ENCODE measurements at places on chromosomes 3 and 15.

DNA sequence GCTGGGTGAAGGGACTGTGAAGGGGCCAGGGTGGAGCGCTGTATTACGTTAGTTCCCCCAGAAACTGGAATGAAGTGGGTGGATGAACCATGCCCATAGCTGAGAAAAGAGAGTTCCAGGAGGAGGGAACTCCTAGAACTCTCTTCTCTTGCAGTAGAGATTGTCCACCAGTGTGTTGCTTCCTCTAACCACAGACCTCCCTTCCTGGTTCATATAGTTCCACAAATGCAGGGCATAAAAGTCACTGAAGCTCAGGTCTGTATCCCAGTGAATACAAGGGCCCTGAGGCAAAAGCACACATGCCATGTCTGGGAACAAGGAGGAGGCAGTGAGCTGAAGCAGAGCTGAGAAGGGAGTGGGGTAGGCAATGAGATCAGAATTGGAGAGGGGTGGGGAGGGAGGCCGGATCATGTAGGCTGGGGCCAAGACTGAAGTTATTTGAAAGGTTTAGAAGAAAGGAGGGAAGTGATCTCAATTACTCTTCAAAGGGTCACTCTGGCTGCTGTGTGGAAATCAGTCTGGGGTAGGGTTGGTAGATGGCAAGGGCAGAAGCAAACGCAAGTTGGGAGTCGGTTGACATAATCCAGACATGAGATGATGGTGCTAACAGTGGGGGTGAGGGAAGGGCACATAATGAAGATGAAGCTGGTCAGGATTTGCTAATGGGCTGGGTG lies 6.5 kb downstream of the A4GNT start:
- DNase-seq: no peak

- DNase-seq: no peak
Observed at GRCh38 chr3:141373232-141373631, 4.9 kb downstream of the ZBTB38 start.

GRCh38 chr3:197957790-197958133 lies 2.3 kb upstream of the LMLN start:
- no peak for DNase-seq

- no peak for DNase-seq
Observed at GRCh38 chr3:14914779-14915117, 32.6 kb upstream of the NR2C2 start.

DNA sequence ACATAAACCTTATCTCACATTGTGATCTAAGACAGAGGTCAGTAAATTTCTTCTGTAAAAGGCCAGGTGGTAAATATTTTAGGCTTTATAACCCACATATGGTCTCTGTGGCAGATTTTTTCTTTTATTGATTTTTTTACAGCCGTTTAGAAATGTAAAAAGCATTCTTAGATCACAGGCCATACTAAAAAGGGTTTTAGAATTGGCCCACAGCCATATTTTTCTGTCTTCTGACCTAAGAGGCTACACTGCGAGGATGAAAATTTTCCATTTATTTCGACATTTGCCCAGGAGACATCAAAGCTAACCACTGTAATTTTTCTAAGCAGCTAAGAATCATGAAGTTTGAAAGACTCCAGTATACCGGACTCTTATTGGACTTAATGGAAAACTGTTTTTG lies 377.2 kb upstream of the SGO1 start:
- no peak for DNase-seq

DNA sequence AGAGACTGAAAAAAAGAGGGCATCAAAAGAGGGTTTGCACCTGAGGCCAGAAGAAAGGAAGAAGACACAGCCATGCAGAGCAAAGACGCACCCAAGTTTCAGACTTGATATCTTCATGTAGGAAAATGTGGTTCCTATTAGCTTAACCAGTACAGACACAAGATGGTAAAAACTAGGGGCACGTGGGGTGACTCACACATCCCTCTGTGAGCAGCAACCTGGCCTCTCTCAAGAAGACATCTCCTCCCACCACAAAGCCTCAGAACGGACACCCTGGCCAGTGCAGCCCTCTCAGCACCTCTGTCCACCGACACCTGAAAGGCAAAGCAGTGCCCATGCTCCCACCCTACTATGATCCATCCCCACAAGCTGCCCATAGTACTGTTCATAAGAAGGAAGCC lies 33.3 kb downstream of the GLB1 start:
- no peak for DNase-seq

- DNase-seq: no peak
Observed at GRCh38 chr3:43288850-43289249, 2.5 kb downstream of the SNRK start.

GRCh38 chr15:25392806-25393205 lies 46.0 kb downstream of the UBE3A start:
- DNase-seq: no peak

GRCh38 chr15:68775671-68776476 lies 44.8 kb downstream of the ANP32A start:
- no peak for DNase-seq
